ENCODE measurements at places on chromosomes 5 and 9.

GRCh38 chr5:157045601-157046000, 13.3 kb downstream of the HAVCR1 start:
- no peak for DNase-seq

DNA sequence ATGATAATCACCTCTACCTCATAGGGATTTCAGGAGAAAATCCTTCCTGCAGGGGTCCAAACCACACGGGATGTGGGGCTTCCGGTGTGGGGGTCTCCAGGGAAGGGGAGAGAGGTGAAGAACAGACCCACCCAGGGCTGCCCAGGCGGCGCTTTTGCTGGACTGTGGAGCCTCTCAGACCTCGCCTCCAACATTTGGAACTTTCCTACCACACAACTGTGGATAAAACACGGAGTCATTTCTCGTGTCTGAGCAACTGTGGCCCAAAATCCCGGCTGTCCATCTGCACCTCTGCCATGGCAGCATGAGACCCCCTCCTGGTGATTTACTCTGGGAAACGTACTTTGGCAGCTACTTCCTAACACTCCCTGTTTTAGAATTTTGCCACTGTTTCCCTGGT, 307.8 kb upstream of the IRX4 start:
- no peak for DNase-seq

GRCh38 chr9:81849631-81850259, 78.5 kb upstream of the SPATA31D4 start:
- DNase-seq: no peak

- no peak for DNase-seq
Observed at GRCh38 chr5:89324990-89325389, 442.0 kb upstream of the MEF2C start.

DNA sequence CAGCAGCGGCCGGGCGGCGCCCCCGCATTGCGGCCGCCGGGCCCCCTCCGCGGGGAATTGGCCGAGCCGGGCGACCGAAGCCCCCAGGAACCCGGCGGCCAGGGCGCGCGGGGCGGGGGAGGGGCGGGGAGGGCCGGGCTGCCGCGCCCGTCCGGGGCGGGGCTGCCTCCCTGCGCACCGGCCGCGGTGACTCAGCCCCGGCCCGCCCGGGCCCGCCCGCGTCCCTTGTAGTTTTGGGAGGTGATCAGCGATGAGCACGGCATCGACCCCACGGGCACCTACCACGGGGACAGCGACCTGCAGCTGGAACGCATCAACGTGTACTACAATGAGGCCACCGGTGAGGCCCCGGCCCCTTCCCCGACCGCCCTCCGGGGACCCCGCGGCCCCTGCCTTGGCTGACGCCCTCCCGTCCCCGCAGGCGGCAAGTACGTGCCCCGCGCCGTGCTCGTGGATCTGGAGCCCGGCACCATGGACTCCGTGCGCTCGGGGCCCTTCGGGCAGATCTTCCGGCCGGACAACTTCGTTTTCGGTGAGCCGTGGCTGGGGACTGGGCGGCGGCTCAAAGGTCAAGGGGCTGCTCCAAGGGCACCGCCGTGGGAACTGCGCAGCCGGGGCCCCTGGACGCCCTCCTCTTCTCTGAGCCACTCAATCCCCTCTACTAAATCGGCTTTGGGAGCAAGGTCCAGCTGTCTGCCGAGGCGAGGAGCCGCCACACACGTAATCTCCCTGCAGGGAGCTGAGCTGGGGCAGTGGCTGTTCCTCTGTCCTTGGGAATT, 592 bp downstream of the TUBB4B start:
- DNase-seq: peak; percentile 55

DNA sequence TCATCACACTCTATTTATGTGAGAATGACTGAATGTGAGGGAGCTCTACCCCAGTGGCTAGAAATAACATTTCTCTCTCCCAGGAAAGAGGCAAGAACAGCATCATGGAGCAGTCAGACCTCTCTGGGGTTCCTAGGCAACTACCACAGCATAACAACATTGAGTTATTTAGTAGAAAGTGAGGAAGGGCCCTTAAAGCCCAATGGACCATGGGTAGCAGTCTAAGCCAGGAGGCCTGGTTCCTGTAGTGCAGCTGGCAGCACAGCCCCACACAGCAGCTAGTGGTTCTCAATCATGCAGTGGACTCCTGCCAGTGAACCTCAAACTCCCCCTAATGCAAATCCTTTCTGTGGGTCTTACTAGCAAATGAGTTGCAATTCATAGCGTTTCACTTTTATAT, 55.3 kb downstream of the SPEF2 start:
- no peak for DNase-seq

DNA sequence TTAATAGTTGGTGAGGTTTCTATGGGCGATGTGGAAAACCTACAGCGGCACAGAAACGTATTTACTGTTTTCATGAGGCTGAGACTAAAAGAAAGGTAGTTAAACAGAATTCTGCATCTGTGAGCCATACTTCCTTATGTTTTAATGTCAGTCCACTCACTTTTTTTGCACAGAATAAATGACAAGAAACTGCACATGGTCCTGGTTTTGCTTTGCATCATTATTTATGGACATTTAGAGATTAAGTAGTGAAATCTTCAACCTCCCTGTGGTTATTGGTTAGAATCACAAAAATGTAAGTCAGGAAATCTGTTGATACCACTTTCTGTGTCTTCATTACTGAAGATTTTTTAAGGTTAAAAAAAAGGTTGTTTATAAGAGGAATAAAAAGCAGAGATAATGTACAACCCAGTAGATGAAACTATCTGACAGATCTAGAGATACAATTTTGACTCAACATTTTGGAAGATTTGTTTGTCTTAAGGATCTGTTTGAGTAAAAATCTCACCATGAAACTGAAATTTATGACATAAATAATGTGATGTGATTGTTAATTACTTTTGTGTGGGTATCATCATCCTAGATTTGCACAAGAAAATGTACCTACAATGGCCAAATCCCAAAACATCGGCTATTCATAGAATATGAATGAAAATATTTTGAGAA, 2.4 kb downstream of the PRR16 start:
- no peak for DNase-seq

- no peak for DNase-seq
Observed at GRCh38 chr5:52928689-52929088, 60.5 kb upstream of the ITGA2 start.

DNA sequence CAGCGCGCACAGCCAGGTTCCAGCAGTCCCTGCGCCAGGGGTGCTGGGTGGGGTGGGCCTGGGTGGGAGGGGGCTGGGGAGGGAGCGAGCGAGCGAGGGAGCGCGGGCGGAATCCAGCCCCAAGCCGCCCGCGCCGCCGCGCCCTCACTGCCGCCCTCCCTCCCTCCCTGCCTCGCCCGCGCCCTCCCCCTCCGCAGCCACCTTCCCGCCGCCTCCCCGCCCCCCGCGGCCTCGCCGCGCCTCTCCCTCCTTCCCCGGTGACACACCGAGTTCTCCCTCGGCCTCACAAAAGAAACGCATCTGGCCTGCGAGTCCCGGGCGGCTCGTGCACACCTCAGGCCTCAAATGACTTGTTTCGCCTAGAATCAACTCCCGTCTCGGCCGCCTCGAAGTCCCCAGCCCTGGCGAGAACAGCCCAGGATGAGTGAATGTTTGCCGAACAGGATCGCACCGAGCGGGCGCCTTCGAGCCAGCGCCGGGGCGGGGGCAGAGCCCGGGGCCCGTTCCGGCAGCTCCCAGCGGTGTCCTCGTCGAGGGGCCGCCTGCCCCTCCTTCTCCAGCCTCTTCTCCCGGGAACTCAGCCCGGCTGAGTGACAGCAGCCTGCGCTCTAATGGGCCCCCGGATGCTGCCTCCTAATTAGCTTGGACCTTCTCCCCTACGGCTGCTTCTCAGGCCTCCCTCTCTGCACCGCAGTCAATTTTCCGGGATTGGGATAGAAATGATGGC, 371 bp upstream of the PITX1 start:
- DNase-seq: no peak

DNA sequence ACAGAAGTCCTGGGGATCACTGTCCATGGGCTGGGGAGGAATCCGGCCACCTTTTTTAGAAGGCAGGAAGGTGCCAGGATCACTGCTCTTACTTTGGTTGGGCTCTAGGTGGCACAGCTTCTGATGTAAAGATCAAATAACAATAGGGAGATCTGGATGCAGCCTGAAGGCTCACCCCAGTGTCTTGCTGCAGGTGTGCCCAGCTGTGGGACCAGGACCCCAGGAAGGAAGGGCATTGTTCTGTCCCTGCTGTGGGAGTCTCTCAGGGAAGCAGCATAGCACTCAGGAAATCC, 69.6 kb downstream of the DAB2IP start:
- DNase-seq: no peak

- DNase-seq: no peak
Observed at GRCh38 chr5:36177715-36178523, 26.0 kb downstream of the SKP2 start.

- DNase-seq: no peak
Observed at GRCh38 chr9:91677331-91677730, 253.7 kb upstream of the NFIL3 start.

DNA sequence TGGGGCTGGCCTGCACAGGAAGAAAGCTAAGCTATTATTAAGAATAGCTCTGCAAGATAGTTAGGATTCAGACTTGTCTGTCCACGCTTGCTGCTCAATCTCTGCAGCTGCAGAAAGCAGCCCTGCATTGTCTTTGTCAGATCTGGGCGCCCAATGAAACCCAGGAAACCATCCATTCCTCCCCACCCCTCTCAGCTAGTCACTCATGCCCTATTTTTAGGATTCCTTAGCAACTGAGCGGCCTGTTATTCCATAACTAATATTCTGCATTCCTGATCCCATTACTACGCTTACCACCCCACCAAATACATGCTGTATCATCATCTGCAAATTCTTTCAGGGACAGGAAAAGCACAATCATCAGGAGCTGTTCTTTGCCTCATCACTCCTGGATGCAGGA, 52.9 kb upstream of the APC start:
- no peak for DNase-seq

DNA sequence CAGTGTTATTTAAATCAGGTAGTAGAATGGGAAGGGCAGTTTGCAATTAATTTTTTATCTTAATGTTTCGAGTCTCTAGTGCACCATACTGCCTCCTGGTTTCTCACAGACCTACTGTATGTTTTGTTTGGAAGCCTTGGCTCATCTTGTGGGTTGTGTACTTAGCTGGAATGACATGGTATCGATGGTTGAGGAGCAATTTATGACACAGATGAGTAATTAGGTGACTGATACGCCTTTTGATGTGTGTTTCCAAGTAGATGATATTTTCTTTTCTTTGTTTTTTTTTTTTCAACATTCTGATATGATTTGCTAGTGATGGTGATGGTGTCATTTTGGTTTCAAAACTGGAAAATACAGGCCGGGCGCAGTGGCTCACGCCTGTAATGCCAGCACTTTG, 16.1 kb downstream of the BASP1 start:
- no peak for DNase-seq

GRCh38 chr9:78626971-78627370, 330.0 kb downstream of the PSAT1 start:
- no peak for DNase-seq

GRCh38 chr5:175123542-175123941, 320.4 kb downstream of the DRD1 start:
- no peak for DNase-seq

GRCh38 chr5:181224390-181225229, 1.5 kb downstream of the TRIM41 start:
- no peak for DNase-seq

DNA sequence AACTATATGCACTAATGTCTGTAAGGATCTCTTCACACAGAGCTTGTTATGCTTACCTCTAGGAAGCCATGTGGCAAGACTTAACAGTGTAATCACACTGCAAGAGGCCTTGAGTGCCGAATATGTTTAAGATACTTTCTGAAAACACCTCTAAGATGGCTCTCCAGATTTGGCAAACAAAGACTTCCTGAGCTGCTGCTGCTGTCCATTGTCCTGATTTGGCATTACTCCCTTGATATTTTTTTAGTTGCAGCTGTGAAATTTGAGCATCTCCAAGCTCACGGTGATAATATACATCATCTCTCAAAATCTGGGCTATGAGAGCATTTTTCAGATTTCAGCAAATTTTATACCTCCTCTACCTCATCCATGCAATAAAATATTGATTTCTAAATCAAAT, 384.5 kb upstream of the CDH6 start:
- no peak for DNase-seq

- DNase-seq: no peak
Observed at GRCh38 chr5:132681983-132682382, 8.2 kb downstream of the IL4 start.

GRCh38 chr9:37229882-37230482, 109.6 kb downstream of the ZCCHC7 start:
- DNase-seq: no peak

DNA sequence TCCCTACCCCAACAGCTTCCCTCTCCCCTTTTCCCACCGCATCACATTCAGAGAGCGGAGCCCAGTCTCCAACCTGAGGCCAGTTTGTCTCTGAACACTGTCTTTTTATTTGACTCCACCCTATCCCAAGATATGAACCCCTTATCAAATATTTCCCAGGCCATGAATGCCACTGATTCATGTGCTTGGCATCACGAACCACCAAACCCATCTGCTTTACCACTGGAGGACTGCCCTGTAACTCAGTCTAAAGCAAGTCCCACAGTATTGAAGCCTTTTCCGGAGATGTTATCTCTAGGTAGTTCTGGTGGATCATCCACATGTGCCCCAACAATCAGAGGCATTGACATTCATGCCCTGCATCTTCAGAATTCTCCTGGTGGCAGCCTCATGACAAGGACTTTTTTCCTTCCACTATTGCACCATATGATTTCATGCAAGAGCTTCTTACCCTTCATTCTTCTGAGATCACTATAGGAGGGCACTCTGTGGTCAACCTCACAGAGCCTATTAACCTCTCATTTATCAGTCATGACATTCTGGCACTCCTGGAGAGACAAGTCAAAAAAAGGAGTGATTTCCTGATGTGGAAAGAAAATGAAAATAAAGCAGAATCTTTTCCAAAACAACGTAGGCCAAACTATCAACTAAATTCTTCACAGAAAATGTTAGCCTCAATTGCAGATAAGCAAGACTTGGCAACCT, 12.3 kb upstream of the SPATA31D4 start:
- no peak for DNase-seq

- no peak for DNase-seq
Observed at GRCh38 chr9:94805585-94805984, 79.1 kb downstream of the AOPEP start.

Data from activated T-helper 1 cell treated with anti-CD3 and anti-CD28 coated beads, Interleukin-2, amount 50 U/mL, for 16 hours (primary cell).